ENCODE measurements at places on chromosomes 6 and 20.

GRCh38 chr6:113856625-113857555 is at the start of gene MARCKS:
TSS of gene MARCKS (plus strand) at chr6:113857345. CDS start at chr6:113857746, 401 bp downstream.
- DNase-seq = peak; percentile 95

DNA sequence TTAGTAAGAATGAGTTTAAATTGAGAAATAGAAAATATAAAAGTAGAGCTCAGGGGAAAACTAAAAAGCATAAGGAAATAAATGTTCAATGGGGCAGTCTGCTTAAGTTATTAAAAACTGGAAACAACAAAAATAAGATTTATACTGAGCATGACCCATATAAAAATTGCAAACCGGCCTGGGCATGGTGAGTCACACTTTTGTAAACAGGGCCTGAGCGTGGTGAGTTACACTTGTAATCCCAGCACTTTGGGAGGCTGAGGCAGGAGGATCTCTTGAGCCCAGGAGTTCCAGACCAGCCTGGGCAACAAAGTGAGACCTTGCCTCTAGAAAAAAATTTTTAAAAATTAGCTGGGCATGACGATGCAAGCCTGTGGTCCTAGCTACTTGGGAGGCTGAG is 74.6 kb downstream of the TMEM244 start:
- DNase-seq = no peak

DNA sequence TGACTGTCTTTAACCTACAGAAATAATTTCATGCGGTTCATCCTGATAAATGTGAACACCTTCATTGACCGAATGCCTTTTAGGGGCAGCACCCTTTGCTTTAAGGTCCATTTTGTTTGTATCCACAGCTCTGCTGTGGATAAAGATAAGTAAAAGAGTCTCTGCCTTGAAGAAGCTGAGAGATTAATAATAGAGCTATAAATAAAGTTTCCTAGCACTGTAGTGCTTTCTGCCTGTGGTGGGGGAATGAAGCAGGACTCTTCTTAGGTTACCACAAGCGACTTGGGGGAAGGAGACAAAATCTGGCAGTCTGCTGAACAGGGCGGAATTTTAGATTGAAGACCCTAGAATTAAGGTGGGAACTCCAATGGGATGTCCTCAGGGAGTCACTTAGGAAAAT is 57.6 kb downstream of the EYA4 start:
- DNase-seq = no peak

DNA sequence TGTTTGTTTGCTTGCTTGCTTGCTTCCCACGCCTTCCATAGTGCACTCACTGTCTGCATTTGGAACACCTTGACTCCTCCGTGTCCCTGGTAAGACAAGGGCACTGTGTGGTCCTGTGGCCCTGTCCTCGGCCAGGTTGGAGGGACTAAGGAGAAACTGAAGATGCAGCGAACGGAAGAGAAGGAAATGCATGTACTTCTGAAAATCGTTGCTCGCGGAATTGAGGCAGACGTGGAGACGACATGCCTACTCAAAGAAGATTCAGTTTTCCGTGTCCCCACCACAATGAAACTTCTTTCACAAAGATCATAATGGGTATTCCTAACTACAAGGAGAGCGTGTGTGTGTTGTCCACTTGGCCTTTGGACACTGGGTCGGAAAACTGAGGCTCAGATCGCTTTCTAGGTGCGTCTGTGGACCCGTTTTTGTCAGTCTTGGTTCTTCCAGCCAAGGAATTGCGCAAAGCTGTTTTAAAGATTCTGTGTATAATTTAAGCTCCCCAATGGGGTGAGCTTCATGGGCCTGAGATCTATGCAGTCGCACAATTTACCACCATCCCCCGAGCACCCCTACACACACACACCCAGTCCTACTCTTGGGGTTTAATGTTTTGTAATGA is 120.4 kb upstream of the ZNF184 start:
- DNase-seq = no peak

DNA sequence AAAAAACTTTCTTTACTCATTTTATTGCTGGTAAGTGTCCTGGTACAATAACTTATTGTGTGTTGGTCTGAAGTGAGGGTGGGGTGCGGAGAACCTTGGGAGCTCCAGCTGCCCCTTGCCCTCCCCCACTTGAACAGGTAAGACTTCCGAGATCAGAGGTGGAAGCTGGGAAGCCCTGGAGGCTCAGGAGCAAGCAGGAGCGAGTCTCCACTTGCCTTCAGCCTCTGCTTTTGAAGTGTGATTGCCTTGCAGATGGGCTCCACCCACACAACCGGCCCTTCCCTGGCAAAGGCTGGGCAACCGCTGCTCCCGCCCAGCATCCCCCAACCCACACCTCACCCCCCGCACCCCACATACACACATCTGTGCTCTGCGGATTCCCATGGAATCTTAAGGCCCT is 179.6 kb downstream of the TFAP2C start:
- DNase-seq = no peak

- no peak for DNase-seq
Measured at GRCh38 chr6:134340179-134340975, 22.5 kb upstream of the SGK1 start.

DNA sequence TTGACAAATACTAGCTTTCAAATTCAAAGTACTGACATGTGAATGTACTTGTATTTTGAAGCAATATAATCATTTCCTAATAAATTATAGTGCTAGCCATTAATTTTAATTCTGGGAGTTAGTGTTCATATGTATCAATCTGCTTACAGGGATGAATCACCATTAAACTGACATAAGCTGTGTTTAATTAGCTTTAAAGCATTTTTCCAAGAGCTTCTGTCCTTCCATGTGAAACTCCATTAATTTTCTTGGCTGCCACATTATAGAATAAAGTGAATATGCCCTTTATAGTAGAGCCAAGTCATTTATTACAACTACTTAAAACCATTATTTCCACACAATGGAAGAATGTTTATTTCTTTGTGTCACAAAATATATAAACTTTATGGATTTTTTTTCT is 150.8 kb downstream of the COL21A1 start:
- no peak for DNase-seq

- DNase-seq = no peak
Measured at GRCh38 chr6:51027283-51028065, 208.8 kb downstream of the TFAP2B start.

DNA sequence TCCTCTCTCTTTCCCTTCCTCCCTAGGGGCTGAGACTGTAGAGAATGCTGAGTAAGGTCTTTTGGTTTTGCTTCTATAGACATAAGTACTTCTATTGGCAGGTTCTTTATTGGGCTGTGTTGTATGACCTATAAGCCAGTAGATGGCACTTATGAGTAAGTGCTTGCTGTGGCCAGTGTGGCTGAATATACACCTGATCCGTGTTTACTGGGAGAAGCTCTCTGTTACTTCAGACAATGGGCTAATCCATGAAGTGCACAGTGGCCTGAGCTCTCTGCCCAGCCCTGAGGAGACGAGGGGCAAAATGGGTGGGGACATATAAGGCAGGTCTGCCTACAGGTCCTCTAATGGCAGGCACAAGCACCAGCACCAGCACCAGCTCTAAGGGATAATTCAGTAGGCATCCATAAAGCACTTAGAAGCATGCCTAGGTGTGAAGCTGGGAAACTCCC is 610.3 kb downstream of the RNF144B start:
- no peak for DNase-seq

- no peak for DNase-seq
Measured at GRCh38 chr6:105949869-105950268, 136.3 kb upstream of the PRDM1 start.

DNA sequence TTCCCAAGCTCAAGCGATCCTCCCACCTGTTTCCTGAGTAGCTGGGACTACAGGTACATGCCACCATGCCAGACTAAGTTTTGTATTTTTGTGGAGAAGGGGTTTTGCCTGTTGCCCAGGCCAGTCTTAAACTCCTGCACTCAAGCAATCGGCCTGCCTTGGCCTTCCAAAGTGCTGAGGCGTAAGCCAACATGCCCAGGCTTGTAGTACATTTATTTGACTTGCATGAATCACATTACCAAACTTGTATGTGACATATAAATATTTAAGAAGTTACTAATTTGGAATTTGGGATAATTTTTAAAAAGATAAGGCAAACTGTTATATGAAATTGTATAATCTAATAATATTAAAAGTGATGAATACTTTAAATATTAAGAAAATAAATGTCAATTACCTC is 157.6 kb downstream of the MCHR2 start:
- no peak for DNase-seq

DNA sequence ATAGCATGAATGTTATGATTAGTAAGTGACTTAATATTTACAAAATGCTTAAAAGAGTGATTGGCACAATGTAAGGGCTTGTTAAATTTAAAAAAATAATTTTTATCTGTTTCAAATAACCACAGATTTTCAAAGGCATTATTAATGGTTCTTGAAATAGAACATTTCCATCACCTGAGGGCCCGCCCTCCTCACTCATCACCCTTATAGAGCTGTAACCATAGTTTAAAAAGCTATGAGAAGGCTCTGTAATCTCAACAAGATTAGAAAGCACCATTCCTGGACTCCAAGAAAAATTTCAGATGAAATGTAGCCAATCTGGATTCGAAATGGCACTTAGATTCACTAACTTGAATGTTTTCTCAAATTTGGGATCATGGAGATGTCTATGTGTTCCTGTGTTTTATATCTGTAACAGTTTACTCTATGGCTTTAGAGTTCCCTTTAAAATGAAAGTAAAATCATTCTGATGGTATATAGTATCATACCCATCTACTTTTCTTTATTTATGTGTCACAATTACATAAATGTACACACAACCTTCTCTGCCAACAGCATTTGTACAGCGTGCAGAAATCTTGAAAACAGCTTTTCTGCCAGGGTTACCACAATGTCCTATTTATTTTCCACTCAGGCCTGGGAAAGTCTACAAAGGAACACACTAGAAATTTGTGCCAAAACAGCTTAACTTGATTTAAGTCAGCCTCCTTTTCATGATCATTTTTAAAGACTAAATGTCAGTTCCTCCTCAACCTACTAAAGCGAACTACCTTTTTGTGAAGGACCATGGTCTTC is 207.7 kb downstream of the TBX18 start:
- DNase-seq = no peak

- DNase-seq = no peak
Measured at GRCh38 chr6:74447013-74447412, 751.0 kb downstream of the CD109 start.

- DNase-seq = no peak
Measured at GRCh38 chr20:36519012-36519719, 22.2 kb upstream of the MYL9 start.

- no peak for DNase-seq
Measured at GRCh38 chr20:6686171-6686570, 81.3 kb upstream of the BMP2 start.

GRCh38 chr20:3224681-3225421 is 14.1 kb downstream of the SLC4A11 start:
- no peak for DNase-seq

DNA sequence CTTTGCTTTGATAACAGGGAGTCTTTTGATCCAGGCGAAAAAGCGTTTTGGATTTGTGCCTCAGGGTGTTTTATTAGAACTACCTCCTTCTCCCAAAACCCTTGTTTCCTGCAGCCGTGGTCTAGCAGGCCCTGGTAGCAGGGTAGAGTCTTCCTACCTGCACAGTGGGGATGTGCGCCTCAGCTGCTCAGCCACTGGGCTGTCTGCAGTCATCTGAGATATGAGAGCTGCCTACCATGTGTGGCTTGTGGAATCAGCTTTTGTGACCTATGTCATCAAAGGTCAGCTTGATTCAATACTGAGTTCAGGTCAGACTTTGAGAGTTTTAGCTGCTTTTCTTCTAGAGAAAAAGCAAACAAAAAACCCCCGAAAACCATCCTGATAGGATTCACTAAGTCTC is 279.5 kb downstream of the CLIC5 start:
- no peak for DNase-seq

DNA sequence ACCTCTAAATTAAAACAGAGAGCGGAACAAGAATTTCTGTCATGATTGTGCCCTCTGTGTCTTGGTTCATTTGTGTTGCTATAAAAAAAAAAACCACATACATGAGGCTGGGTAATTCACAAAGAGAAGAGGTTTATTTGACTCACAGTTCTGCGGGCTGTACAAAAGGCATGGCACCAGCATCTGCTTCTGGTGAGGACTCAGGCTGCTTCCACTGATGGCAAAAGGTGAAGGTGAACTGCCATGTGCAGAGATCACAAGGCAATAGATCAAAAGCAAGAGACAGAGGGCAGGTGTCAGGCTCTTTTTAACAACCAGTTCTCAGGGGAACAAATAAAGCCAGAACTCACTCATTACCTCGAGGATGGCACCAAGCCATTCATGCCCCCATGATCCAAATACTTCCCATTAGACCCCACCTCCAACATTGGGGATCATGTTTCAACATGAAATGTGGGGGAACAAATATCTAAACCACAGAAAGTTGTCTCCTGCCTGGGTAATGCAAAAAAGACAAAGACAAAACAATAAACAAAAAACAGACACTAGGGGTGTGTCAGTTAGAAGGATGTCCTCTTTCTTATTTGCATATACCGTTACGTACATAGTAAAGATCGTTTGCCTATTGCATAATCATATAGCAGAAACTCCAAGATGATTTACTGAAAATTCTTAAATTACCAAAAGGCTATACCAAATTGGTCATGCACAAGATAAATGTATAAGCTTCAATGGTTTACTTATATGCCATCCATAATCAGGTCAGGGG is 17.0 kb downstream of the SERPINB9 start:
- no peak for DNase-seq

DNA sequence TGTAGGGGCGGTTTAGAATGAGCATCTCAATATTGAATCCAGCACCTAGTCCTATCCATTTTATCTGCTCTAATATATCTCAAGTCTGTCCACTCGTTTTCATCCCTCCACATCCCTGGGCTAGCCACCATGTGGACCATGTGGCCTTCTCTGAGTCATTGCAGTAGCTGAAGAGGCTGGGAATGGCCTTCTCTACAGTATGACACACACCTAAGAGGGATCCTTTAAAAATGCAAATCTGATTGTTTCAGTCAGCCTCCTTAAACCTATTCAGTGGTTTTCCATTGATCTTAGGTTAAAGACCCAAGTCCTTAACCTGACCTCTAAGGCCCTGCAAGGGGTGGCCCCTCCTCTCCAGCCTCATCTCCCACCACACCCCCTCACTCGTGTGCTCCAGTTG is 9.4 kb downstream of the RING1 start:
- DNase-seq = no peak

- peak; percentile 78 for DNase-seq
Measured at GRCh38 chr6:28212510-28213212, 12.4 kb upstream of the ZSCAN9 start.

DNA sequence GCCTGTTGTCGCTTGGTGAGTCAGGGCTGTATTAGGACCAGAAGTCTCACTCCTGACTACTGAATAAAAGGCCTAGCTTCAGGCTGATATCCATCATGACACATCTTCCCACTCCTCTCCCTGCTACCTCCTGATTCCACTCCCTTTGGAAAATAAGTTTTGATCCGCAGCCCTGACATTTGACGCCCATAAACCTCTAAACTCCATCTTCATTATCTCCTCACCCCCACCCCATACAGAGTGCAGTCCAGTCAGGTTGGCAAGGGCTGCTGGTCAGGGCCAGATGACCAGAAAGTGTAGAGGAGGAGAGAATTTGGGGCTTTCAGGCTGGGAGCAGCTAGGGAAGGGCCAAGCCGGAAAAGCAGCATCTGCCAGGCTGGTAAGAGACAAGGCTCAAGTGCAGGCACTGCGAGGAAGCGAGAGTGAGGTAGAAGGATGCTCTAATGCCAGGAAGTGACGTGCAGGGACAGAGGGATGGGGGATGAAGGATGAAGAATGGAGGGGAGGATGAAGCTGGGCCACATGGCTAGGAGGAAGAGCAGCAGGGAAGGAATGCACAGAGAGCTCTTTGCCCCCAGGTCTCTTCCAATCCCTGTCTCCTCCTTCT is 1.2 kb downstream of the GGT7 start:
- no peak for DNase-seq

Data from NCI-H2227 treated with DMSO at 0.1 percent for 48 hours (cell line).